ENCODE measurements at places on chromosomes 2 and 18.

DNA sequence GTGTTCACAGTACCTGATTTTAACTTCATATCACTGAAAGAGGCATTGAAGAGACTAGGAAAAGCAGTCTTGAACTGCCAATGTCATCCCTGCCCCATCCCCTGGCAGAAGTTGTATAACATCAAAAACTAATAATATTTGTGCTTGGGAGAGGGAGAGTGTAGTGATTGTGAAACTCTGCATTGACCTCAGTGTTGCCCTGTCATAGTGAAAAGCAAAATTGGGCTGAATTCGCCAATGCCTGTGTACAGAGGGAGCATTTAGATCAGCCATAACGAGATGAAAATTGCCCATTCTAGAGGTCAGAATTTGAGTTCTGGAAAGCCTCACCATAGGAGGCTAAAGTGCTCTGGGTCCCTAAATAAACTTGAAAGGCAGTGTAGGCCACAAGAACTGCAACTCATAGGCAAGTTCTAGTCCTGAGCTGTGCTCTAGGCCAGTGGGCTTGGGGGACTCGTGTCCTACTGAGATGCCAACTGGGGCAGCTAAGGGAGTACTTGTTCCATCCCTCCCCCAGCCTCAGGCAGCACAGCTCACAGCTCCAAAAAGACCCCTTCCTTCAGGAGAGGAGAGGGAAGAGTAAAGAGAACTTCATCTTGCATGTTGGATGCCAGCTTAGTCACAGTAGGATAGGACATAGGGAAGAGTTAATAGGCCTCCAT is 855.6 kb downstream of the TSN start:
- DNase-seq, result no peak

DNA sequence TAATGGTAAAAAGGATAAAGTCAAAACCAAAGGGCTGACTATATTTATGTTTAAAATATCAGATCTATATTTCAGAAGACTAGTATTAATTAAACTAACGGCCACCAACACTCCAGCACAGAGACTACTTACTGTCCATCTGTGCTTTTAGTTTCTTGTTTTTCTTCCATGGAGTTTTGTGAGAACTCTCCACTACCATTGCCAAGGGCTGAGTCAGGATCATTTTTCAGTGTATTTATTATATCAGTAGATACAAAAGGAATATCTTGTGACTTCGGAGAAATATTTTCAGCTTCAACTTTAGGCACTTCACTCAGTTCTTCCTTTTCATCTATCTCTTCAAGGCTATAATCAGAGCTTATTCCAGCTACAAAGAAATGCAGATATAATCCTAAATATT is 79.1 kb upstream of the GRB14 start:
- no peak for DNase-seq

- no peak for DNase-seq
Observed at GRCh38 chr2:109125593-109126500, 3.2 kb upstream of the SH3RF3 start.

DNA sequence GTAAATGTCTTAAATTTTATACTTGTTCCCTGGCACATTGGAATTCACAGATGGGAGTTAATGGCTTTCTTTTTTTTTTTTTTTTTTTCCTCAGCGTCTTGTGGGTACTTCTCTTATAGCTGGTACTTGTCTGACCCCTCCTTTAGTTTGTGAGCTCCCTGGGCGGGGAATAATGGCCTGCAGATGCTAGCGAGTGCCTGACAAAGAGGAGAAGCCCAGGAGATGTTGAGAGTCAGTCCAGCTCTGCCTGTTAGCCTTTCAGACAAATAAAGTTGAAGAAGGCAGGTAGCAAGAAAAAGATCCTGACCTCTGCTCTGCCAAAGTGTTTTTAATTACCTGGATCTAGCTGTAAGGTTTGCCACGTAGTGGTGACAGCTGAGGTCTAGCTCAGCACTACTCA is 6.6 kb downstream of the BCL2L11 start:
- no peak for DNase-seq

DNA sequence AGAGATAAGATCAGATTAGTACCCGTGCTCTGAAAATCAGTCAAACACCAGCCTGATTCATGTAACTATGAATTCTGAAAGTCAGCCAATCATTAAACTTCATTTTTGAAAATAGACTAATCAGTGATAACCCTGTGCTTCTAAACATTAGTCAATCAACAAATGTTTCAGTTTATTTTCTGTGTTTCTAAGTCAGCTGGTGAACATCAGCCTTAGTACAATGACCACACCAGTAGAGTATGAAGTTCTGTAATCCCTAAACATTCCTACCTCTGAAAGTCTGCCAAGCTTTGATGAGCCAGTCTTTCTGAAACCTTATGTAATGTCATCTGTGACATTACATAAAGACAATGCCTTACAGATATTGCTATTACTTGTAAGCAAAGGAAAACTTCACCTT is 807.4 kb upstream of the CRIM1 start:
- no peak for DNase-seq

- DNase-seq, result no peak
Observed at GRCh38 chr2:56184500-56185011, 766 bp downstream of the CCDC85A start.

- DNase-seq, result no peak
Observed at GRCh38 chr2:157444641-157445040, 752 bp upstream of the CYTIP start.

- no peak for DNase-seq
Observed at GRCh38 chr18:74831571-74832250, 234.0 kb downstream of the ZNF407 start.

GRCh38 chr2:24638568-24638967 is 147.5 kb downstream of the NCOA1 start:
- DNase-seq, result no peak

DNA sequence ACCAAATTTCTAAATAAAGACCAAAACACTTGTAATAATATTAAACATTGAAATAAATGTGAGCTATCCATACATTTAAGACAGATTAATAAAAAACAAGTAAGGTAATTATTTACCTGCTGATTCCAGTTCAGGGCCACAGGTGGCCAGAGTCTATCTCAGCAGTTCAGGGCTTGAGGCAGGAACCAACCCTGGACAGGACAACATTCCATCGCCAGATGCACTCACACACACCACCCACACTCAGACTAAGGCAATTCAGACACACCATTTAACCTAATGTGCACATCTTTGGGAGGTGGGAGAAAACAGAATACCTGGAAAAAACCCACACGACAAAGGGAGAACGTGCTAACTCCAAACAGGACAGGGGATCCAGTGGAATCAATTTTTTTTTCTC is 14.1 kb upstream of the WDSUB1 start:
- no peak for DNase-seq

DNA sequence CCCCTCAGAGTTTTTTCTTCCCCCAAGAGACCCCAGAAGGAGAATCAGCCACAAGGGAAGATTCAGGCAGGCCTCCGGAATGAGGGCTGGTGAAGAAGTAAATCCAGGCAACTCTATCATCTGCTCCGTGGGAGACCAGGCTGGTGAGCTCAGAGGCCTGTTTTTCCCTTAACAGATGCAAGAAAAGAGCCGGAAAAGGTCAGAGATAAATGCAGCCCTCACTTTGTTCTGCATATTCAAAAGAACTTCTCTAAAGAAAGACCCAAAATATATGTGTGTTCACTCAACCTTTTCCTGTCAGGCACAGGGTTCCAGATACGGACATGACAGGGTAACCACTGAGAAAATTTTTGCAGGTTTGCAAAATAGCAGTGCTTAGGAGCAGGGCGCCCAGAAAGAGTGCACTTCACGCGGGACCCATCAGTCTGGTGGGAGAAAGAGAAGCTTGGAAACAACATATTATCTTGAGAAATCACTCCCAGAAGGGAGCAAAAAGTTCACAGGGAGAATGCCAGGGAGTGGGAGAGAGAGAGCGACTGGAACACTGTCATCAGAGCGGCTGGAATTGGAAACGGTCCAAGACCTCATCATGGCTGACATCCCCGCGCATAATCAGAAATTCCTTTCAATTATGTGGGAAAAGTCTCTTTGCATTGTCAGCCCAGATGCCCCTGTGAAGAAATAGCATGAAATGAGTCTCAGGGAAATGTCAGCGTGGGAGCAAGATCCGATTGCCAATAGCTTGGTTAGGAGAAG is 244.8 kb upstream of the SLC14A2 start:
- DNase-seq, result no peak

DNA sequence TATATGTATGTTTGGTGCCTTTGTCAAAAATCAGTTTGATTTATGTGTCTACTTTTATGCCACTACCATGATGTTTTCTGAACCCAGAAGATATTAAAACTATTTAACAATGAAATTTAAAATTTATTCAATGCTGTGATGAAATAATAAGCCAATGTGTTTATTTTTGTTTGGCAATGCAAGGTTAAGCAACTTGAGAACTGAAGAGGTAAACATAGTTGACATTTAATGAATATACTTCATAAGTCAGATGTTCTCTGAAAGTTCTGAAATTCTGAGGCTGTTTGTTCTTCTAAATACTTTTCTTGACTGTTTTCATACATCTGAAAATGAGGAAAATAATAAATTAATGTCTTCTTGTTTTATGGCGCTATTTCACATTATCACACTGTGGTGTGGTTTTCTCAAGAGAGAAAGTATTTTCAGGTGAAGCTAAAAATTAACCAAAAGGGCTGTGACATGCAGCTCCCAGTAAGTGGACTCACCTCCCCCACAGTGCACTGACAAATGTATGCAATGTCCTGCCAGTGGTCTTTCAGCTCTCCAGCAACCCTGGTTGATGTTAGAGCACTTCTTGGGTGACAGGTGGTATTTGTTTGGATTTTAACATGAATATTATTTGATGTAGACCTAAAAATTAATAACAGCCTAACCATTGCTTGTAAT is 863.6 kb upstream of the SALL3 start:
- DNase-seq, result no peak

GRCh38 chr2:119234021-119235019 is 10.7 kb downstream of the STEAP3 start:
- no peak for DNase-seq

DNA sequence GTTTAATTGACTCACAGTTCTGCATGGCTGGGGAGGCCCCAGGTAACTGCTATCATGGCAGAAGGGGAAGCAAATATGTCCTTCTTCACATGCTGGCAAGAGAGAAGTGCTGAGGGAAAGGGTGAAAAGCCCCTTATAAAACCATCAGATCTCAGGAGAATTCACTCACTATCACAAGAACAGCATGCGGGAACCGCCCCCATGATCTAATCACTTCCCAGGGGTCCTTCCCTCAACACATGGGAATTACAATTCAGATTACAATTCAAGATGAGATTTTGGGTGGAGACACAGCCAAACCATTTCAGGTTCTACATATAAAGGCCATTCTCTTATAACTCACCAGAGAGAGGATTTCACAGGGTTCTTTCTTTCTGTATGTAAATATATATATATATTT is 62.9 kb downstream of the VRK2 start:
- DNase-seq, result no peak

GRCh38 chr2:204061241-204061640 is 124.7 kb downstream of the ICOS start:
- DNase-seq, result no peak

DNA sequence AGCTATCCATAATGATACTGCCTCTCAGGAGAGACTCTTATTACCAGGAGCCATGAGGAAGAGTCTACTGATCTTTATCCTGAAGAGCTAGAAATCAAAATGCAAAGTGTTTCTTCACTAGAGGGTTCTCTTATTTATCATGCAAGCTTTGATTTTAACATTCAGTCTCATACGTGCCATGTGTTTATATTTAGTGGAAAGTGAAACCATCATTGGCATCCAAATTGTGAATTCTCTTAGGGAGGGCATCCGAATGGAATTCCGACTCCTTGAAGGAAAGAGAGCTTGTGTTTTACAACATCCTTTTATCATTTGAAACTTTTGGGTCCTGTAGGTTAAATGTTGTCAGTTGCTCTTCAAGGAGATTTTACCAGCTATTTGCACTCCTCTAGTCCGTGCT is 170.4 kb upstream of the SESTD1 start:
- DNase-seq, result no peak

DNA sequence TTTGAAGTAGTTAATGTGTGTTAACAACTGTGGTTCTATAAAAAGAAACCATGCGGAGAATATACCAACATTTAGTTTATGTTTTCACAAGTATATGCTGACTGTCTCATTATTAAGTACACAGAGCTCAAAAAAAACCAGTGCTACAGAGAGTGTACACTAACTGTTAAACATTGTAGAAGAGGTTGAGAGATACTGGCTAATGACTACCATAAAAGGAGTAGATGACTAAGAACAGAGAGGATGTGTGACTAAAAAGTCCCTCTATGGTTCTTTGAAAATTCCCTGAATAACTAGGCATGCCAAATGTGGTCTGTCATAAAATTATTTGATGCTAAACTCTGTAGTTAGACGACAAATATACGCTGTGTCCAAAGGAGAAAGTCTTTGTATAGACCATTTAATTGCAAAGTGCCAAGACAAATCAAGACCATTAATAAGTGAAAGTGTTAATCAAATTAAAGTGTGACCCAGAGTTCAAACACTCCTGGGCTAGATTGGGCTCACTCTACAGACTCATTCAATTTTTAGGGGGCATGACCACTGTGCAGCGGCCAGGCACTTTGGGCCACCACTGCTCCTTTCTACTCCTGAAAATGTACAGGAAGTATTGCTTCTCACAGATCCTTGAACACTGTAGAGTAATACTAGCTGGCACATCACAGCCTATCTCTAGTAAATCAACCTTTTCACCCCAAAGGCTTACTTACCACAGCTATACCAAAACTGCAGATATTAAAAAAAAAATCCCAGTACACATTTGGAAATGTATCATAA is 45.1 kb upstream of the SERTAD2 start:
- DNase-seq, result no peak

- no peak for DNase-seq
Observed at GRCh38 chr2:102143450-102143985, 972 bp downstream of the IL1R1 start.

- no peak for DNase-seq
Observed at GRCh38 chr2:85444629-85445172, 26.2 kb downstream of the SH2D6 start.

GRCh38 chr18:8140841-8141501 is 468.3 kb upstream of the RAB12 start:
- DNase-seq, result no peak

All from activated CD4-positive, CD25-positive, alpha-beta regulatory T cell treated with anti-CD3 and anti-CD28 coated beads, Interleukin-2, amount 50 U/mL, for 16 hours (primary cell).